ENCODE measurements at places on chromosomes 1 and 21. TPM values are rescaled to one million over a fixed set of nuclear protein-coding genes. Genes with fewer than 3 reads are reported as not detected.

- H3K27ac ChIP-seq: no peak overlapping the region
- H3K36me3 ChIP-seq: no peaks in the 10 kb centered on the region
- no peaks in the 10 kb centered on the region for H3K4me1 ChIP-seq
- H3K4me3 ChIP-seq: no peak overlapping the region
Observed at GRCh38 chr1:154663471-154664060, 55.6 kb upstream of the ADAR start.

The SPATA21 gene
- not detected for total RNA-seq

The FAM89A gene
- 12.3 TPM for total RNA-seq

DNA sequence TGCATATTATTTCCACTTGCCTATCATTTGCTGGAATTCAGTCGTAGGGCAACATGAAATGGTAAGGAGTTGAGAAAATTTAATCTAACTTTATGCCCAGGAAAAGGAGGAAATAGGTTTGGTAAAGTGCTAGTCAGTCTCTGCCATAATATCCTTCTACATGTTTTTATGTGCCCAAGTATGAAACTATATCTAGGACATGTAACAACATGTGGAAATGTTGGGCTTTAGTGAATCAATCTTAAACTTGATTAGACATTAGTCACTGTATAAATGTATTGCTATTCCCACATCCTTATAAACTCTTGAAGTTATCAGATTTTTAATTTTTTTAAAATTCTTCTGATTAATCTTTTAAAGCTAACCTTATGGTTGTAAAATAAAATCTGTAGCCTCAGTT, 204.7 kb upstream of the ZRANB2 start:
- H3K36me3 ChIP-seq: no peaks in the 10 kb centered on the region
- H3K4me3 ChIP-seq: no peak overlapping the region
- H3K27me3 ChIP-seq: no peaks in the 10 kb centered on the region
- H3K4me1 ChIP-seq: no peaks in the 10 kb centered on the region

The SH2D2A gene
- total RNA-seq: 2.9 TPM

The NUCKS1 gene
- total RNA-seq: 242 TPM

GRCh38 chr1:158327481-158327880, 3.9 kb downstream of the CD1B start:
- H3K4me1 ChIP-seq: no peaks in the 10 kb centered on the region
- H3K4me3 ChIP-seq: no peak overlapping the region
- H3K27me3 ChIP-seq: no peaks in the 10 kb centered on the region

The PAQR6 gene
- total RNA-seq: 21.2 TPM

The ZBTB37 gene
- 10.9 TPM for total RNA-seq

DNA sequence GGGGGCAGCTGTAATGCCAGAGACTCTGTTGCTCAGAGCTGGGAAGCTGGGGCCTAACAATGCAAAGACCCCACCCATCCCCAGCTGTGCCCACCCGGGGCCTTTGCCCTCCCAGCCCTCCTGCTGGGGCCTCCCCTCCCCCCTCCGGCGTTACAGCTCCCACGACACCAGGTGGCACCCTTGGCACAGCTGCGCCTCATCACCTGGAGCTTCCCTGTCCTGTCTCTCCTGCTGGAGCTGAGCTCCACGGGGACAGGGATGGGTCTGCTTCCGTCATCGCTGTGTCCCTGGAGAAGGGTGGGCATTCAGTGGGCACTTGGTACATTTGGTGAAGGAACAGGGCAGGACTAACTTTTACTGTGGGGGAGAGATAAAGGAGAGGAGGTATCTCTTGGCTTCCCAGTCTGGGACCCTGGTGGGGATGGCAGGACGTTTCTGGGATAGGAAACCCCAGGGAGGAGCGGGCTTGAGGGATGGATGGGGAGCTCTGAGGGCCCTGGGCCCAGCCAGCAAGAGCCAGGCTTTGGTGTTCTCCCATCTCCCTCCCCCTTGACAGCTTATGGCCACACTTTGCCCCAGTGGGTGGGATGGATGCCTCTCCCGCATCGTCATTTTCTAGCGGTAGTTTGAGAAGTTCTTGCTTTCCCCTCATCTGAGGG, 453.2 kb downstream of the PTPRU start:
- DNase-seq: no peak
- no peaks in the 10 kb centered on the region for H3K36me3 ChIP-seq
- no peak overlapping the region for H3K4me3 ChIP-seq

DNA sequence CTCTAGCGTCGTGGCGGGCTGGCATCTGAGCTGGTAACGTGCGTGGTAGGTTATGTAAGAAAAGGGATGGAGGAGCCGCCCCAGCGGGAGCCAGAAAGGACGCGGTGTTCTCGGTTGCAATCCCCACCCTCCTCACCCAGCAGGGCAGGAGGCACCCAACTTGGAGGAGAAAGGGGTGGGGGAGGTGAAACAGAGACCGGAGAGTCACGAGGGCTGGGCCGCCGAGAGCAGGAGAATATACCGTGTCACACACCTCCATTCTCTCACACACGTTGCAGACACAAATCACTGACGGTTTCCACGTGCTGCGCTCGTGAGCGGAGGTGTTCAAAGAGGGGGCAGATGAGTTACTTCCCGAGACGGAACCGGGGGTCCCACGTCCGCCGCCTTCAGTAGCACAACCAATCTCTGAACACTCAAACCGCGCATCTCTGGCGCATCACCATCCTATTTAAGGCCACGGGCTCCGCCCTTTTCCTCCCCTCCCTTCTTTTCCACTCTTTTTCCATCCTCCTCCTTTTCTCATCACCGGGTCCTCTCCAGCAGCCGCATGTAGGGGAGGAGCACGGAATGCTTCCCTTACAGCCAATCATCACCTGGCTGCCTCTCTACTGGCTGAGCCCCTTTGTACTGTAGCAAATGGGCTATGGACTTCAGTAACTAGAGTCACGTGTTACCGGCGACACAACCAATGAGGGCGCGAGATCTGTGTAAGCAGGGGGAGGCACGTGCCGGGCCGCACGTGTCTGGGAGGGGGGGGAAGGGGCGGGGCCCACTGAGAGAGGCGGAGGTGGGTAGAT, at the start of gene CIART:
TSS of gene CIART (plus strand) at position 797 of the 800 bp plus-strand sequence. CDS start 714 bp downstream, outside the sequence.
- DNase-seq: peak; percentile 69
- H3K27ac ChIP-seq: peak within 1 kb of the TSS; percentile 87
- H3K4me3 ChIP-seq: peak within 1 kb of the TSS; percentile 79
- H3K36me3 ChIP-seq: peaks cover 15% of the 10 kb centered on the region
- H3K4me1 ChIP-seq: peaks cover 26% of the 10 kb centered on the region

DNA sequence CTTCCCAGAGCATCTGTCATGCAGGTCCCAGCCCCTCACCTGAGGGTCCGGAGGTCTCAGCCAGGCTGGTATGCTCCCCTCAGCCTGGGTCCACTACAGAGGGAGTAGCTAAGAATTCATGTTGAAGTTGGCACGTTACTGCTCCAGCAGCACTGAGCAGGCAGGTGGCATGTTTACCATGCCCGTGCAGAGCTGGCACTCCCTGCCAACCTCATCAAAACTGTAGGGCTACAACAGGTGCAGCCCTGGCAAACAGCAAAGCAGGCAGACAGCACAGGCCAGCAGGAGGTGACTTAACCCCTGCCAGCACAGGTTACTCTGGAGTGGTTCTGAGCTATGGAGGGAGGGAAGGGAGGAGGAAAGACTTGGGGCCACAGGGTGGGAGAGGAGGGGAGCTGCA, 46.4 kb downstream of the NUAK2 start:
- peaks cover 26% of the 10 kb centered on the region for H3K27me3 ChIP-seq
- H3K36me3 ChIP-seq: no peaks in the 10 kb centered on the region
- no peak for DNase-seq
- H3K27ac ChIP-seq: no peak overlapping the region
- H3K4me3 ChIP-seq: no peak overlapping the region

- H3K27me3 ChIP-seq: peaks cover 44% of the 10 kb centered on the region
- H3K27ac ChIP-seq: no peak overlapping the region
- no peak for DNase-seq
- no peak overlapping the region for H3K4me3 ChIP-seq
- H3K4me1 ChIP-seq: no peaks in the 10 kb centered on the region
Observed at GRCh38 chr1:63350320-63350719, 17.1 kb upstream of the ALG6 start.

GRCh38 chr1:93331412-93331811, 14.3 kb upstream of the DR1 start:
- H3K27ac ChIP-seq: no peak overlapping the region
- H3K36me3 ChIP-seq: peaks cover 10% of the 10 kb centered on the region
- no peak for DNase-seq
- H3K27me3 ChIP-seq: no peaks in the 10 kb centered on the region
- H3K4me1 ChIP-seq: no peaks in the 10 kb centered on the region
- H3K4me3 ChIP-seq: no peak overlapping the region

The COL16A1 gene
- total RNA-seq: 3.8 TPM

- DNase-seq: no peak
Observed at GRCh38 chr1:41576620-41577019, 92.1 kb upstream of the EDN2 start.

- no peaks in the 10 kb centered on the region for H3K4me1 ChIP-seq
- H3K27ac ChIP-seq: no peak overlapping the region
- no peaks in the 10 kb centered on the region for H3K36me3 ChIP-seq
- DNase-seq: no peak
- H3K27me3 ChIP-seq: peaks cover 17% of the 10 kb centered on the region
Observed at GRCh38 chr1:151858030-151858746, 4.7 kb upstream of the THEM5 start.

DNA sequence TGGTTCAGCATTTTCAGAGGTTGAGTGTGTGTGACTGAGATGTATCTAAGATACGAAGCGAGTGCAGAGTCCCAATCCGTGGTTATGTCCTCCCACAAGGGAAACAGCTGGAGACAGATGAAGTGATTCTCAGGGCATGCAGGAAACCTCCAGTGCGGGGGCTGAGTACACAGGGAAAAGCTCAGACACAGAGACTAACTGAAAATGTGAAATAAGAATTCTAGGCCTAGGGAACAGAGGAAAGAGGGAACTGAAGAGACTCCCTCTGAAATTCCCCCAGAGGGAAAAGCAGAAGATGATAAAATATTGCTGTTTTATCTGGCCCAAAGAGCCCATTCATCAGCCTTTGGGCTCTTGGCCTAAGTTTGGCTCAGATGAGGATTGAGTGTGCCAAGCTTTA, 116.8 kb downstream of the LRRC53 start:
- no peak for DNase-seq
- no peaks in the 10 kb centered on the region for H3K27me3 ChIP-seq

DNA sequence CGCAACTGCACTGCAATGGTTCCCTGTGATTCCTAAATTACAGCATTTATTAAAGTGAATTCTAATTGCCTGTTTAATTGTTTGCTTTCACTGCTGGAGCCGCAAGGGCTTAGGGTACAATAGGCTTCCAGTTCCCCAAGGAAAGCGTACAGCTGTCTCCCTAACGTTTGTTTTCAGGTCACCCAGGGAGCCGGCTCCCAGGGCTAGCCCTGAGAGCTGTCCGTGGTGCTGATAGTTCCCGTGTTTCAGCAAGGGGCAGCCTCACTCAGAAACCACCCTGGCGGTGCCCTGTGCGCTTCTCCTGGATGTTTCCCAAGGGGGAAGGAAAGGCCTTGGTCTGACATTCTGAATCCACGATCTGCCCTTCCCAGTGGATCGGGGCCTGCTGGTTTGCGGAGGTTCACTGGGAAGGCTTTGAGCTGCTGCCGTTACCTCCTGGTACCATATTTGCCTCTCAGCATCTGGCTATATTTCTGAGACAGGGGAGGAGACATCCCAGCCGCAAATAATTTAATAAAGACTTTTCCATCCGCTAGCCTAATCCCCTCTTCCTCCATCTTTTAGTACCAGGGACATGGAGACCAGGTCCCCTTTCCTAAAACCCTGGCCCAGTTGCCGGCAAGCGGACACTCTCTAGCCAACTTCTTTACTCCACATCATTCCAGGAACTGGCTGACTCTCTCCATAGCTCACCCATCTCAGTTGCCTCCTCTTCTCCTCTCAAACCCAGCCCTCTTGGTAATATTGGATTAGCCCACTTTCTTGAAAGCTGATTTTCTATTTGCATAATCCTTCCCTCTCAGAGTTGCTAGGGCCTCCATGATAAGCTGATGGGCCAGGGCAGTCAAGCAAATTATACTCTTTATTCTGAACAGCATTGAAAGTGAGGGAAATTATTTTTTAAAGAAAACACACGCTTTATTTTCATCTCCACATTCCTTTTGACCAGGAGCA, 149.0 kb downstream of the IGSF21 start:
- peak; percentile 50 for DNase-seq
- H3K4me3 ChIP-seq: no peak overlapping the region
- no peaks in the 10 kb centered on the region for H3K36me3 ChIP-seq
- no peak overlapping the region for H3K27ac ChIP-seq

- H3K36me3 ChIP-seq: no peaks in the 10 kb centered on the region
- no peak overlapping the region for H3K4me3 ChIP-seq
- DNase-seq: no peak
Observed at GRCh38 chr1:18947570-18947969, 8.9 kb downstream of the IFFO2 start.

- H3K27ac ChIP-seq: no peak overlapping the region
- no peaks in the 10 kb centered on the region for H3K36me3 ChIP-seq
- no peaks in the 10 kb centered on the region for H3K4me1 ChIP-seq
Observed at GRCh38 chr1:7482077-7482476, 289.0 kb upstream of the VAMP3 start.

DNA sequence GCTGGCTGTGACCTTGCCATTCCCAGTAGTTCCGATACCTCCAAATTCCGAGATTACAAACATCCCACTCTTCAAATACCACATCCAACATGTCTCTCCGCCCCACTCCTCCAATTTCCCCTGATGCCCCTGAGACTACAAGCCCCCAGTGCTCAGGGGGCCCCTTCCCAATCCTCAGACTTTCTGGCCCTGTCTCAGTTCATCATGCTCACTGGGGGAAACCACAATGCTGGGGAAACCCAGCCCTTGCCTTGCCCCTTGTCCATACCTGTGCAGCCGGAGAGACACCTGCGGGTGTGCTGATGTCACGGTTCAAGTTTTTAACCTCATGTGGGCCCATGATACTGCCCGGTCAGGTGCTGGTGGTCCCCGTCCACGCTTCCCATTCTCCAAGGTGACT, 226.6 kb downstream of the CAMTA1 start:
- H3K4me1 ChIP-seq: no peaks in the 10 kb centered on the region
- no peak overlapping the region for H3K27ac ChIP-seq
- no peak overlapping the region for H3K4me3 ChIP-seq

The OLFML3 gene
- not detected for total RNA-seq

GRCh38 chr1:222464841-222465210, 83.1 kb downstream of the HHIPL2 start:
- no peaks in the 10 kb centered on the region for H3K4me1 ChIP-seq
- H3K27ac ChIP-seq: peak overlapping the region; percentile 36
- DNase-seq: peak; percentile 58

- H3K36me3 ChIP-seq: peaks cover 10% of the 10 kb centered on the region
- H3K27me3 ChIP-seq: no peaks in the 10 kb centered on the region
- H3K4me3 ChIP-seq: peak within 1 kb of the TSS; percentile 70
- H3K27ac ChIP-seq: peak within 1 kb of the TSS; percentile 72
- H3K4me1 ChIP-seq: peaks cover 15% of the 10 kb centered on the region
Observed at GRCh38 chr1:118185084-118185832, at the start of gene SPAG17. Gene SPAG17 (minus strand): TSS chr1:118185228. CDS start chr1:118185157, 71 bp downstream.

The DPT gene
- not detected for total RNA-seq

The MRPL20 gene
- total RNA-seq: 81.2 TPM

GRCh38 chr1:88608139-88608943, 75.7 kb upstream of the PKN2 start:
- no peaks in the 10 kb centered on the region for H3K27me3 ChIP-seq
- H3K27ac ChIP-seq: no peak overlapping the region
- H3K4me1 ChIP-seq: peaks cover 26% of the 10 kb centered on the region
- peak; percentile 27 for DNase-seq
- no peak overlapping the region for H3K4me3 ChIP-seq
- H3K36me3 ChIP-seq: no peaks in the 10 kb centered on the region

GRCh38 chr1:149903836-149904491, 4.6 kb downstream of the BOLA1 start:
- H3K27ac ChIP-seq: no peak overlapping the region
- no peak overlapping the region for H3K4me3 ChIP-seq
- no peaks in the 10 kb centered on the region for H3K27me3 ChIP-seq

GRCh38 chr1:30611741-30612309, 111.6 kb downstream of the MATN1 start:
- DNase-seq: no peak
- no peak overlapping the region for H3K27ac ChIP-seq
- H3K36me3 ChIP-seq: no peaks in the 10 kb centered on the region
- H3K4me3 ChIP-seq: no peak overlapping the region
- H3K27me3 ChIP-seq: peaks cover 93% of the 10 kb centered on the region

The OLFML2B gene
- total RNA-seq: not detected

The RGS13 gene
- not detected for total RNA-seq

All from Calu3 (cell line).